ENCODE measurements at places on chromosomes 4 and X.

DNA sequence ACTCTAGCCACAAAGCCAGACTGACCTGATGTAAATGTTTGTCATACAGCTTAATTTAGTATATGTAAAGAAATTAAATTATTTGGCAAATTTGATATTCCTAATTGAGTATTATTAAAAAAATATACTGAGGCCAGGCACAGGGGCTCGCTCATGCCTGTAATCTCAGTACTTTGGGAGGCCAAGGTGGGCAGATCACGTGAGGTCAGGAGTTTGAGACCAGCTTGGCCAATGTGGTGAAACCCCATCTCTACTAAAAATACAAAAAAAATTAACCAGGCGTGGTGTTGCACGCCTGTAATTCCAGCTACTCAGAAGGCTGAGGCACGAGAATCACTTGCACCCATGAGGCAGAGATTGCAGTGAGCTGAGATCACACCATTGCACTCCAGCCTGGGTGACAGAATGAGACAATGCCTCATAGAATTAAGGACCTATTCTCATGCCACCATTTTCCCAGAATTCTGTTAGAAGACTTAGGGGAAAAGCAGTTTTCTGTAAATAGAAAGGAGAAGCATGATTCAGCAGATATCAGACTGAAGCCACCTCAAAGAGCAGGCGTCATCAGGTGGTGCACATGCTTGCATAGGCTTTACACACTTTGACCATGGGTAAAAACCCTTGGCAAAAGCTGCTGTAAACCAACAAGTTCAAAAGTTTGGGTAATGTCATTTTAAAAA is 6.1 kb downstream of the UBQLN2 start:
- DNase-seq: no peak

DNA sequence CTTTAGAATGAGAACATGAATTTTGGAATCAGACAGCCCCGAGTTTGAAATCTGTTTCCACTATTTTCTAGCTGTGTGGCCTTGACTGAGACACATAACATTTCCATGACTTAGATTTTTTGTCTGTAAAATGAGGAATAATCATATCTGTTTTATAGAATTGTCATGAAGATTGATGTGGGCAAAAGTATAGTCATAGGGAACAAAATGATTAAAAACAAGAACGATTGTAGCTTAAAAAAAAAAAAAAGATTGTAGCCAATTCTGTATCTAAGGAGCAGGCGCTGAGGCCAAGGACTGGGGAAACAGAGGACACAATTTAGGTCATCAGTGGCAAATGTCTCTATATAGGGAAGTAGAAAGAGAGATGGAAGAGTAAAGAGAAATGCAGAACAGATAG is 201.6 kb upstream of the C1QTNF7 start:
- no peak for DNase-seq

- no peak for DNase-seq
These were observed 1056.0 kb downstream of the STIM2 start for GRCh38 chr4:27916452-27917184.

- no peak for DNase-seq
These were observed 57.4 kb upstream of the HGFAC start for GRCh38 chr4:3384391-3384770.

GRCh38 chr4:125787707-125788106 is 473.0 kb downstream of the FAT4 start:
- DNase-seq: no peak

DNA sequence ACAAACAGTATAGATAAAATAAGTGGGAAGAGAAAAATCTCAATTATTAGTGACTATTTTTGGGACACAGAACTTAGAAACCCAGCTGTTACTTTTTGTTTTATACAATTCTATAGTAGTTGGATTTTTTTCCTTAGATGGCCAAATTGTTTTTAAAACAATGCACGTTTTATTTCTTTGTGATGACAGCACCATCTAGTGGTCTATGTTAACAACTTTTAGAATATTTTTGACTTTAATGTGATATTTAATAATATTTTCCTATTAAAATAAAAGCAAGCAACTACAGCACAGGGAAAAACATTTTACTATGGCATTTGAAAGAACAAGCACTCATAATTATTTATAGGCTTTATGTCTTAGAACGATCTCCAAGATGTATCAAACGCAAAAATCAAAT is 5.6 kb upstream of the SMIM31 start:
- no peak for DNase-seq

- DNase-seq: no peak
These were observed 572.4 kb upstream of the GALNT7 start for GRCh38 chr4:172596206-172596605.

DNA sequence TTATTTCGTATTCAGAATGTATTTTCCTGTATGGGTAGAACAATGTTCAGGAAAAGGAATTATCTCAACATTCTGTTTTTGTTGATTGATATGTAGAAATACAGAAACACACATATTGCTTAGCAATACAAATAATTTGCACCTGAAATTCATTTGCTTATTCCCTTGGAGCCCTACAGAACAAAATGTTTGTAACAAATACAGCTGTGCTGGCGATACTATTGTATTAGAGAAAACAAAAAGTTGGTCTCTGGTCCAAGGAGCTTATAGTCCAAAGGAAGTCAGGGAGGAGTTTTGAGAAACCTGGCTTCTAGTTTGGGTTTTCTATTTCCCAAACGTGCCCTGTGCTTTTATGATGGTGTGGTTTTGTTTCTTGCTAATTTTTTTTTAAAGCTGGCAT is 37.8 kb upstream of the CAPN6 start:
- DNase-seq: no peak

DNA sequence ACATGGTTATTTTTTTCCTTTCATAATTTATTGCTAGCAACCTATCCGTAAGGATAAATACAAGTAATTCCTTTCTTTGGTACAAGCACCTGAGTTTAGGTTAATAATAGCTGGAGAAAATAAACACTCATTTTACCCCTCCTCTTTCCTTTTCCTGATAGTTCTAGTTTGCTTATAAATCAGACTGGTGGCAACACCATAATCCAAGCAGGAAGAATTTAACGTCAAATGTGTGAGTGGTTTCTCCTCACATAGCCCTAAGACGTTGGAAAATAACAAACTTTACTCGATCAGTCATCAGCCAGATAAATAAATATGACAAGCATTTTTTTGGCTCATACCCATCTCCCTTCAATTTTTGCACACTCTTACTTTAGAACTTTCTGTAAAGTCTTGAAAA is 190.3 kb upstream of the FAM241A start:
- no peak for DNase-seq

GRCh38 chr4:73434311-73434710 is 1.7 kb upstream of the AFP start:
- no peak for DNase-seq

GRCh38 chr4:140870427-140870826 is 114.2 kb upstream of the TBC1D9 start:
- no peak for DNase-seq

GRCh38 chrX:47690175-47690574 is 31.2 kb upstream of the UXT start:
- DNase-seq: no peak

DNA sequence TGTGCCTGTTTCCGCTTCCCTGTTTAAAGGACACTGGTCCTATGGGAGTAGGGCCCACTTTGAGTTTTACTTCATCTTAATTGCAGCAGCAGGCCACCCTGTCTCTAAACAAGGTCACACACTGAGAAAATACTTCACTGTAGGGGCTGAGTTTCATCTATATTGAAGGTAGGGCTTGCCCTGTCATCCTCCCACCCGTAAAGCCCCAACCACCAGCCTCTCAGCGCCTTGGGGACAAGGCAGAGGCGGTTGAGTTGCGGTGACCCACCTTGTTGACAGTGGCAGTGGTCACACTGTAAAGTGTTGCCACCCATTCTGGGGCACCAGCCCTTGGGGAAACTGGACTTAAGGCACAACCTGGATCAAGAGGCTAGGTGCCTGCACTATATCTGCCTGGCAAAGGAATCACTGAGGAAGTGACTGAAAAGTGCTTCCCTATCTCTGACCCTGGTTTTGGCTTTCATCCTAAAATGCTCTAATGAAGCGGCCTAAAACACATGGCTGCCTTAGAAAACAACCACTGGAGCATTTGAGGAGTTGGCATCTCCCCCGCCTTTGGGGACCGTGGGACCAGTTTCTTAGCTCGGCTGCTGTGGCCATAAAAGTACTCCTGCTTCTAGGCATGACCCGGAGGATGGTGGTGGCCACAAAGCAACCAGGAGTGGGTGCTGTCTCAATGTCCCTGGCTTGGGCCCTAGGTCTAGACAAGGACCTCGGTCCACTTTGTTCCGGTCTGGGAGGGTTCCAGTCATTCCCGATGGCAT is 7.8 kb upstream of the WDR1 start:
- no peak for DNase-seq

- no peak for DNase-seq
These were observed 3.4 kb downstream of the TEX13B start for GRCh38 chrX:107978707-107979307.

DNA sequence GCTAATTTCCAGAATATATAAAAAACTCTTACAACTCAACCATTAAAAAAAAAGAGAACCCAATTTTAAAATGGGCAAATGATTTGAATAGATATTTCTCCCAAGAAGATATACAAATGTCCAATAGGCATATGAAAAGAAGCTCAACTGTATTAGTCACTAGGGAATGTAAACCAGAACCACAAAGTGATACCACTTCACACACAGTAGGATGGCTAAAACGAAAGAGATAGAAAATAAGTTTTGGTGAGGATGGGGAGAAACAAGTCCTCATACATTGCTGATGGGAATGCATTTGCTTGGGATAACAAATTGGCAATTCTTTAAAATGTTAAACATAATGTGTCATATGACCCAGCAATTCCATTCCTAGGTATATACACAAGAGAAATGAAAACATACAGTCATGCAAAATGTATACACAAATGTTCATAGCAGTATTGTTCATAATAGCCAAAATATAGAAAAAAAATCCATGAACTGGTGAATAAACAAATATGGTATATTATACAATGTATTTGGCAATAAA is 5.7 kb downstream of the TCEAL3 start:
- no peak for DNase-seq

GRCh38 chr4:86615501-86615900 is 21.4 kb downstream of the PTPN13 start:
- DNase-seq: no peak

GRCh38 chr4:76601791-76602190 is 166.8 kb downstream of the SHROOM3 start:
- no peak for DNase-seq

- DNase-seq: no peak
These were observed 80.0 kb downstream of the UGT2B28 start for GRCh38 chr4:69360271-69360670.

DNA sequence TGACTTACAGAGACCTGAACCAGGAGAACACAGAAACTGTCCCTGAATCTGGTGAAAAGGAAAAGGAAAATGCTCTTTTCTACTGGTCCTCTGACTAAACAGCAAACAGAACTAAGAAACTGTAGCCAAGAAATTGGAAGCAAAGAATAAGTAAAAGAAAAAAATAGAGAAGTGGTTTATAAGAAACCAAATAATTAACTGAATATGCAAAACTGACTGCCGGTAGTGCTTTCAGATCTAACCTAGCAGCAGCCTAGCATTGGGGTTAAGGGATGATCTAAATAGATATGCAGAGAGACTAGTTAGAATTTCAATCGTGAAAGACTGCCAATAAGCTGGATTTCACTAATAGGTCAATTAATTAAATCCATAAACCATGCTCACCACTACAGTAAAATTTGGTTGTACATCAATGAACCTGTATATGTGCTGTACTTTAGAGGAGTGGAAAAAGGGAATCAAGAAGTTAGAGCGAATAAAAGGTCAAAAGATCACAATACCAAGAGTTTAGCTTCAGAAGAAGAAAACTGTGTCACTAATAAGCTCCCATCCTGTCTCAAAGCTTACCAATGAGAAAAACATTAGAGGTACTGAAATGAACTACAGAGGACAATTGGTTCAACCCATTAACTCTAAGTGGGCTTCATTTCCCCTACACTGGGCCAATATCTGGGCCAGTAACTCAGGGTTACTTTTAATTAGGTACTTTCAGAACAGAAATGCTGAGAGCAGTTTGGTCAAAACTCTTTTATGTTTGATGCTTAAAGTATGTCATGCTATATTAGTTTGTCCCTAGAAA is 53.6 kb downstream of the KLHL13 start:
- no peak for DNase-seq

- no peak for DNase-seq
These were observed 156.0 kb downstream of the DCLK2 start for GRCh38 chr4:150234246-150234645.

GRCh38 chr4:153119626-153120025 is 84.6 kb upstream of the TRIM2 start:
- DNase-seq: no peak

DNA sequence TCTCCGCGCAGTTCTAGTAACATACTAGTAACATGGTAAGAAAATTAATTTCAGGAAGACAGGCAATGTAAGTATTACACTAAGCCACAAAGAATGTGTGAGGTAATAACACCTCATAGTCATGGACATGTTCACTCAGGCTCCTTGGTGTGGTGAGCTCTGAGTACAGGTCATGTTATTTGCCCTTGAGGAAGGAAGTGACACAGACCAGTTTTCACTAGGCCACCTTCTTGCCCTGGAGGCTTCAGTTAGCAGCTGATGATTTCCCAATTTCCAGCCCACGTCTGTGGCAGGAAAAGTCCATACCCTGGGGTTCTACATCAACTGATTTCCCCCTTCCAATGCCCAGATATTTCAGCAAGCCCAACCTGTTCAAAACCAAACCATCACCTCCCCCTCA is 6.7 kb downstream of the APOO start:
- no peak for DNase-seq

DNA sequence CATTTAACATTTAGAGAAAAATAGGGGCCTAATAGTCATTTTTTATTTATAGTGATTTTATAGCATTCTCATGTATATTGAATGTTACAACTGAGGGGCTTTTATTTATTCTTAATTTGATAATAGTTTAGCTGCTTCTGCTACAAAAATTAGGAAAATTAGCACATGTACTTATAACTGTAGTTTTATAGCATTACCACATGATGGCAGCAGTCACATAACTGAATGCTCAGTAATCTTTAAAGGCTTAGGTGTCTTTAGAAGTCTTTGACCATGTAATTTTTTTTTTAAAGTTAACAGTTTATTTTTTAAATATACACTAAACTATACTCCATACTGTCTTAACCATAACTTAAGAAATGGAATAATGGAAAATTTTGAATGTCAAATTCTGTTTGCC is 136.6 kb downstream of the STAG2 start:
- no peak for DNase-seq

GRCh38 chr4:81881855-81882621 is 410.3 kb upstream of the RASGEF1B start:
- no peak for DNase-seq

DNA sequence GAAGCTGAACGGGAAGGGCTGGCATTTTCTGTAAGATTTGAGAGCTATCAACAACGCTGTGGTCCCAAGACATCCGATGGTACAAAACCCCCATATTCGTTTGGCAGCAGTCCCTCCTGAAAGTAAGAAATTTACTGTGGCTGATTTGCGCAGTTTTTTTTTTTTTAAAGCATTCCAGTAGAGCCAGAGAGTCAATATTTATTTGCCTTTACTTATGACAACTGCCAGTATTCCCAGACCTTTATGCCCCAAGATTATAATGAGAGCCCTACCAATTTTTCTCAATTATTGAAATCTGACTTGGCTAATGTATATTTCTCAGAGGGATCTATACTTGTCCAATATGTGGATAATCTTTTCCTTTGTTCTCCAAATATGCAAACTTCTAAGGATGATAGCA is 157.5 kb upstream of the SPIN4 start:
- no peak for DNase-seq

- no peak for DNase-seq
These were observed 23.1 kb upstream of the VCX2 start for GRCh38 chrX:8194216-8194615.

Measured in effector CD4-positive, alpha-beta T cell (primary cell).